ENCODE measurements at places on chromosomes 7 and 10. TPM values are rescaled to one million over a fixed set of nuclear protein-coding genes. Genes with fewer than 3 reads are reported as not detected.

DNA sequence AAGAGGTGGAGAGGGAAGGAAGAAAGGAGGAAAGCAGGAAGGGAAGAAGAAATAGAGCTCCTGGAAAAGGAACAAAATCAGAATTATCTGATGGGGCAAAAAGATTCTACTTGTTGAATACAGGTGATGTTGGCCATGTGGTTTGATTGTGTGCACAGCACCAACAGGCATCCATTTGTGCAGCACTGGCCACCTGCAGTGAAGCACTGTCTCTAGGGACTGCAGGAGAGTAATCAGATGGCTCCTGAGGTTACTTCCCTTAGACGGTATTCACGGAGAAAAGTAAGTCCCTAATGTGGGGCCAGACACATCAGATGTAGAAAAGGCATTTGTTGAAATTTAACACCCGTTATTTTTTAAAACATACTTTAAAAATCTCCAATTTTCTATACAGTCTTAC, 135.3 kb upstream of the VIPR2 start:
- DNase-seq, result no peak

Gene ZNF239
- polyA plus RNA-seq, result 10.8 TPM

DNA sequence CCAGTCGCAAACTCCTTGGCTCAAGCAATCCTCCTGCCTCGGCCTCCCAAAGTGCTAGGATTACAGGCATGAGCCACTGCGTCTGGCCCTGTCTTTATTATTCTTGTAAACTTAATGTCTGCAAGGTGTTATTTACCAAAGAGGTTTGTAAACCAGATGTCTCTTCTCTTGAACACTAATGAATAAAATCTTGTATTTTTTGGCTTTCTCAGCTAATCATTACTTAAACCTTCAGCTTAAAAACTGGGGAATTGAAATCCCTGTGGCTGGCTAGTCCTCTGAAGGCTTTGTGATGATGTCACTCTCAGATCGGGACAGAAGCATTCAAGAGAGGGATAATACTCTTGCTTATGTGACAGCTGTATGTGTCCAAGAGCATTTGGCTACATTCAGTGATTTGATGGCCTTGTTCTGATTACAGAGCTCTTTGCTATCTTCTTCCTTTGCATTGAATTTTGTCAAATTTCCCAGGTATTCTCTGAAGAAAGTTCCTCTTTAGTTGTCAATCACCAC, 130.3 kb downstream of the BICC1 start:
- DNase-seq, result no peak

DNA sequence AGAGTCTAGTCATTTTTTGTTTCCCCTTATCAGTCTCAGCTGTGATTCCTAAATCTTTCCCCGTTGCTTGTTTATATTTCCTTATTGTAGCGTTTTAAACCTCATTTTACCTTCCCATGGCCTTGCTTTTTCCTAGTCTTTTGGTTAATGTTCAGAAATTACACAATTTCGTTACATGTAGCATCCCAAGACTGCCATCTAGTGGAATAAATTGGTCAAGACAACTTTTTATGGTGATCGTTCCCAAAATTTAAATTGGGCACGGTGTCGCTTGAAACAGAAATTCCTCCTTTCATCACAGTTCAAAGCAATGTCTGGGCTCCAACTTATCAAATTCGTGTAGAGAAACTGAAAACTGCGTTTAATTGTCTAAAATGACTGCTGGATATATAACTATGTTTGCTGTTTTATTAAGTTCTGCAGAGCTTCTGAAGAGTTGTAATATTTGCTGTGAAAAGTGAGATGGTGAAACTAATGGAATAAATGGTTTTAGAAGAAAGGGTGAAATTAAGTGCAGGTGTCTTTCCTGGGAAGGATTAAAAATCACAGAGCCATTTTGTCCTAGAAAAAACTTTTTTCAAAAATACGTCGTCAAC, 370.2 kb downstream of the PHF14 start:
- peak; percentile 29 for DNase-seq

DNA sequence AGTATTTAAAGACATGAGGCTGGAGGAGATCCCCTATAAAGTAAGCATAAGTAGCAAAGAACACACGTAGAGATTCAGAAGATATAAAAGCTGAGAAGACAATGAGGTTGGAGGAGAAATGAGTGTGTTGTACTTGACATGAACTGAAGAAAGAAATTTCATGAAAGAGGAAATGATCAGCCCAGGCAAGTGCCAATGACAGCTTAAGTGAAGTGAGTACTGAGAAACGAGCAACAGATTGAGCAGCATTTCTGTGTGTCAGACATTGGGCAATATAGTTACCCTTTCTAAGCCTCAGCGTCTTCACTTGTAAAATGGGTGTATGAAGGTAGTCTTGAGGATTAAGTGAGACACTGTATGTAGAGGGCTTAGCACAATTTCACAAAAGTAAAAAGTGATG, 4.8 kb upstream of the LIPA start:
- no peak for DNase-seq

GRCh38 chr7:113912876-113913275, 5.9 kb downstream of the PPP1R3A start:
- no peak for DNase-seq

DNA sequence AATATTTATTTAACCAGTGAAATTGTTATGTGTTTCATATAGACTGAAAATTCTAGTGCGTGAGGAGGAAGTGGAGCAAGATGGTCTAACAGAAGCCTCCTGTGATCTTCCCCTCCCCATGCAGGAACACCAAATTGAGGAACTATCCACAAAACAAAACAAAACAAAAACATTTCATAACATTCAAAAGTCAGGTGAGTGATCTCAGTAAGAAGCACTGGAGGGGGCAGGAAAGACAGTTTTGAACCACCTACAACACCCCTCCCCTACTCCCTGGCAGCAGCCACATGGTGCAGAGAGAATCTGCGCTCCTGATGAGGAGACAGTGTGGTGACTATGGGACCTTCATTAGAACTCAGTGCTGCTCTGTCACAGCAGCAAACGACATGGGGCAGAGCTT, 221.9 kb upstream of the SEMA3C start:
- DNase-seq, result no peak

GRCh38 chr10:99316374-99316773, 12.8 kb upstream of the CNNM1 start:
- no peak for DNase-seq

- peak; percentile 20 for DNase-seq
These were observed 150.5 kb upstream of the VKORC1L1 start for GRCh38 chr7:65722361-65722792.

- DNase-seq, result no peak
These were observed 113.2 kb upstream of the SEM1 start for GRCh38 chr7:96822824-96823223.

DNA sequence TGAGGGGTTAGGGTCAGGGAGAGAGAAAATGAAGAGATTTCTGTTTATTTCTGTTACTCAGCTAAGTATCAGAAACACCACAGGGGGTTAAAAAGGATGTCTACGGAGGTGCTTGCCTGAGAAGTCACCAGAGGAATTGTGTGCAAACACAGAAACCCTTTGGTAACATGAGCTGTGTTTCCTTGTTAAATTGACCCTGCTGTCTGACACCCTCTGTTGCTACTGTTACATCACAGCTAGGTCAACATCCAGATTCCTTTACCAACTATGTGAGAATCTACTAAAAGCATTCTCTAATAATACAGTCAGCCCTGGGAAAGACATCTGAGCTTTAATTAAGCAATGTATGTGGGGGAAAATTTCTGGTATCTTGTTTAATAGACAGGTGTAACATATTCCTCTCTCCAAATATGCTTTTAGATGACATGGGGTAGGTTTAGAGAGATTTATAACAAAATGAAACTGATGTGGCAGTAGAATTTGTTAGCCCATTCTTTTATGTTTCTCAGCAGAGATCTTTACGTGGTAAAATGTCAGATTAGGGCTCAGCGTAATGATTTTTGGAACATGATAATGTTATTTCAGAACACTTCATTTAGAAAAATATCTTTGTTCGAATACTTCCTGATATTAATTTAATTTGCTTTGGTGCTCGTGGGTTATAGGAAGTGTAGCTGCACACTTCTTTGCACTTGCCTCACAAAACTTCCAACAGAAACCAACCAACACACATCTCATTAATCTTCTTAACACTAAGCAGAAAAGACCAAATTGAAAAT, 168.0 kb upstream of the AHR start:
- peak; percentile 33 for DNase-seq

Gene SGCE
- 82.2 TPM for polyA plus RNA-seq

- peak; percentile 20 for DNase-seq
These were observed 529 bp downstream of the HPS1 start for GRCh38 chr10:98446151-98446660.

Gene NAMPT
- 43.1 TPM for polyA plus RNA-seq

DNA sequence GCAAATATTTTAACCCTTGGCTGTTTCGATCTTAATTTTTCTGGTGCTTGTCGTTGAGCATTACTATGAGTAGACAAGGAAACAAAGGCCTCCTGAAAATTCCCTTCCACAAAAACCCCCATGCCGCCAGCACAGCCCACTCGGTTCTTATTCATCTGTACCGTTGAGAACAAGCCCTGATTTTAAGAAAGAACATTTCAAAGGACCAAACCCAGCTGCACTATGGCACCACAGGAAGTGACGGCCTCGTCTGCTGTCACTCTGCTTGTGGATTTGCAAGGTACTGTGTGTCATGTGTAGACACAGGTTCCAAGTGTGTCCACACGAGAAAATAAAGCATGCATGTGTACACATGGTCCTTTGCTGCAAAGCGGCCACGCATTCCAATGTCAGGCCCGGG, 285.2 kb downstream of the DNAJB6 start:
- no peak for DNase-seq
